ENCODE measurements at places on chromosomes 7 and 10. TPM values are rescaled to one million over a fixed set of nuclear protein-coding genes. Genes with fewer than 3 reads are reported as not detected.

DOCK1 gene
- total RNA-seq: 62.9 TPM

PDE1C gene
- total RNA-seq: 1.1 TPM

TASOR2 gene
- 49.8 TPM for total RNA-seq

SLC18A3 gene
- 16.7 TPM for total RNA-seq

MINPP1 gene
- 23.9 TPM for total RNA-seq

ANKRD30A gene
- total RNA-seq: not detected

C10orf95 gene
- 0.27 TPM for total RNA-seq

ARHGEF5 gene
- 2.7 TPM for total RNA-seq

PON1 gene
- total RNA-seq: not detected

STEAP4 gene
- not detected for total RNA-seq

PRXL2A gene
- 161 TPM for total RNA-seq

AKR1C8 gene
- total RNA-seq: not detected

TUBB8 gene
- total RNA-seq: 0.68 TPM

COBL gene
- total RNA-seq: 0.41 TPM

PRR15 gene
- 0.41 TPM for total RNA-seq

STEAP1 gene
- 3.3 TPM for total RNA-seq
